ENCODE measurements at places on chromosomes 11 and 22.

- DNase-seq = no peak
Observed at GRCh38 chr22:31488988-31489617, 539 bp downstream of the EIF4ENIF1 start.

DNA sequence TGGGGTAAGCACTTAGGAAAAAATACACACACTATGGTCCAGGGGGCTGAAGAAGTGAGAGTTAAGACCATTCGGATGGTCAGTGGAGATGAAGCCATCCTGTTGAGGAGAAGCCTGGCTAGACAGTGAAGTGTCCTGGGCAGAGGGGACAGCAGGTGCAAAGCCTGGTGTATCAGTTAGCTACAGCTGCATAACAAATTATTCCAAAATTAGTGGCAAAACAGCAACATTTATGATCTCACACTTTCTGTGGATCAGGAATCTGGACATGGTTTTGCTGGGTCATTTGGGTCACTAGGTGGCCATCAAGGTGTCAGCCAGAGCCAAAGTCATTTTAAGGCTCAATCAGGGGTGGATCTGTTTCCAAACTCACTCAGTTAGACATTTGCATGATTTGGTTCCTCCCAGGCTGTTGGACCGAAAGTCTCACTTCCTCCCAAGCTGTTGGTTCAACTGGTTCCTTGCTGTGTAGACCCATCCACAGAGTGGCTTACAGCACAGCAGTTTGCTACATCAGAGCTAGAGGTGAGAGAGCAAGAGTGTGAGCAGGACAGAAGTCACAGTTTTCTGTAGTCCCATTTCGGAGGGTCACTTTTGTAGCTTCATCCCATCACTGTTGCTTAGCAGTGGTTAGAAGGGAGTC is 80.1 kb upstream of the ALX4 start:
- DNase-seq = no peak

GRCh38 chr11:110475671-110476070 is 45.9 kb downstream of the FDX1 start:
- DNase-seq = no peak

DNA sequence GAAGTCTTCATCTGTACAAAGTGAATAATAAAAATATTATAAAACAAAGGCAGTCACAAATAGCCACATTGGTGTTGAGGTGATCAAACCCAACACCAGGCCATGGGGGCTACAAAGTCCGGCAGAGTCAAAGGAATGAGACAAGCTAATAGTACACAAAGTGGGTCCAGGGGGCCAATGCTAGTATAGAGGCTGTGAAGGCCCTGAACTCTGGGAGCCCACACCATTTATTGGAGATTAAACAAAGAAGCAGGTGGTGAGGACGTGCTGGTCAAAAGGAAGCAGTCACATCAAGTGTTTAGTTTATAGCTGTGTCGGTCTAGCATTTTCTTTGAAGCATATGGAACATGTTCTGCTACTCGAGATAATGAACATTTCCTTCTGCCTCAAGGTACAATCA is 58.6 kb upstream of the CCT8L2 start:
- DNase-seq = no peak

- DNase-seq = no peak
Observed at GRCh38 chr11:12775955-12776354, 101.7 kb downstream of the TEAD1 start.

DNA sequence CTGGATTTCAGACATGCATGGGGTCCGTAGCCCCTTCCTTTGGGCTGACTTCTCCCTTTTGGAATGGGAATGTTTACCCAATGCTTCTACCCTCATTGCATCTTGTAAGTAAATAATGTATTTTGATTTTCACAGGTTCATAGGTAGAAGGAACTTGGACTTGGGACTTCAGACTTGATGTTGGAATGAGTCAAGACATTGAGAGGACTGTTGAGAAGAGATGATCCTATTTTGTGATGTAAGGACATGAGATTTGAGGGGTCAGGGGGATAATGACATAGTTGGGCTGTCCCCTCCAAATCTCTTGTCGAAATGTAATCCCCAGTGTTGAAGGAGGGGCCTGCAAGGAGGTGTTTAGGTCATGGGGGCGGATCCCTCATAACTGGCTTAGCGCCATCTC is 933 bp upstream of the KRTAP5-10 start:
- DNase-seq = no peak

- DNase-seq = no peak
Observed at GRCh38 chr11:16338393-16338792, 18.0 kb downstream of the SOX6 start.

DNA sequence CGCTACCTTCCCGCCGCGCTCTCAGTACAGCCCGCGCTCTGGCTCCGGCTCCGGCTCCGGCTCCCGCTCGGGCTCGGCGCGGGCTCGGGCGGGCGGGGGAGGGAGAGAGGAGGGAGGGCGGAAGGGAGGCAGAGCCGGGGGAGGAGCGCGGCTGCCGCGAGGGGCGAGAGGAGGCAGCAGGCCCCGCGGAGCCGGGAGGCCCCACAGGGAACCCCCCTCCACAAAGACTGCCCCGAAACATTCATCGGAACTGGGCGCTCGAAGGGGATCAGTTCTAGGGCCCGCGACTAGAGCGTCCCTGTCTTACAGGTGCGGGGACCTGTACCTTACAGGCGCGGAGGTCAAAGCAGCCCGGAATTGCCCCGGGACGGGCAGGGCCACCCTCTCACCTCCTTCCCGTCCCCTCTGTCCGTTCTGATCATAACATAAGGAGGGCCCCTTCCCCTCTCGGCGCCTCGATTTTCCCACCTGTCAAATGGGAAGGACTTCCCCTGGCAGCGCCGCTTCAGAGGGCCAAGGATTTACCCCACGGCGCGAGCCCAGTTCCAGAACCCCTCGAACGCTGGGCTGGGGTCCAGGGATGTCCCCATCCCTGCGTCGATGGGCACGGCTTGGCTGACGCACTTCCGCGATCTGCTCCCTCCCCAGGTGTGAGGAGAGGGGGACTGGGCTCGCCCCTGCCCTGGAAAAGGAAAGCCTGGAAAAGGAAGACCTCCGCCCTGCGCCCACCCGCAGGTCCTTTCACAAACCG is at the start of gene SHISA8:
Gene SHISA8, minus strand, starts transcription at position 40 of the 751 bp plus-strand sequence. CDS start 407 bp downstream, outside the sequence.
- no peak for DNase-seq

DNA sequence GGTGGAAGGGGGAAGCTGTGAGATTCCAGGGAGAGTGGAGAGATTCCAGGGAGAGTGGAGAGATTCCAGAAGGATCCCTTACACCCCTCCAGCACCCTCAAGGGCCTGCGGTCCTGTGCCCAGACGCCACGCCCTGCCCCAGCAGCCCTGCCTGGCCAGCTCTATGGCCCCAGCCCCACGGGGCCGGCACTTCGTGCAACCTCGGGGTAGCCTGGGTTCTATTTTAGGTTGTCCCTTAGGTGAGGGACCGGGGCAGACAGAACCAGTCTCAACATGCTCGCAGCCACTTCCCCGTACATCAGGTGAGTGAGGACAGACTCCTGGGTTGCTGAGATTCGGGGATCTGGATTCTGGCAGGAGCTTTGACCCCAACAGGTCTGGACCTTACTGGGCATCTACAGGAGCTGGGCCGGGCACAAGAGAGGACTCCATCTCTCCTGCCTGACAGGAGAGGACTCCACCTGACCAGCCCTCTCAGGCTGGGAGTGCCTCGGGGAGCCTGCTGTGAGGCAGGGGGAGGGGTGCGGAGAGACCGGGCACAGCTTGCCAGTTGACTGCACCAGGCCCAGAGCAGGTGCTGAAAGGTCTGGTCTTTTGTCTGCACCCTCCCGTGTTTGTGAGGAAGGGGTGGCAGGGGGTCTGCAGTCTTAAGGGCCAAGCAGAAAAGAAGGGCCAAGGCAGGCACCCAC is 8.5 kb upstream of the ADORA2A start:
- DNase-seq = no peak

DNA sequence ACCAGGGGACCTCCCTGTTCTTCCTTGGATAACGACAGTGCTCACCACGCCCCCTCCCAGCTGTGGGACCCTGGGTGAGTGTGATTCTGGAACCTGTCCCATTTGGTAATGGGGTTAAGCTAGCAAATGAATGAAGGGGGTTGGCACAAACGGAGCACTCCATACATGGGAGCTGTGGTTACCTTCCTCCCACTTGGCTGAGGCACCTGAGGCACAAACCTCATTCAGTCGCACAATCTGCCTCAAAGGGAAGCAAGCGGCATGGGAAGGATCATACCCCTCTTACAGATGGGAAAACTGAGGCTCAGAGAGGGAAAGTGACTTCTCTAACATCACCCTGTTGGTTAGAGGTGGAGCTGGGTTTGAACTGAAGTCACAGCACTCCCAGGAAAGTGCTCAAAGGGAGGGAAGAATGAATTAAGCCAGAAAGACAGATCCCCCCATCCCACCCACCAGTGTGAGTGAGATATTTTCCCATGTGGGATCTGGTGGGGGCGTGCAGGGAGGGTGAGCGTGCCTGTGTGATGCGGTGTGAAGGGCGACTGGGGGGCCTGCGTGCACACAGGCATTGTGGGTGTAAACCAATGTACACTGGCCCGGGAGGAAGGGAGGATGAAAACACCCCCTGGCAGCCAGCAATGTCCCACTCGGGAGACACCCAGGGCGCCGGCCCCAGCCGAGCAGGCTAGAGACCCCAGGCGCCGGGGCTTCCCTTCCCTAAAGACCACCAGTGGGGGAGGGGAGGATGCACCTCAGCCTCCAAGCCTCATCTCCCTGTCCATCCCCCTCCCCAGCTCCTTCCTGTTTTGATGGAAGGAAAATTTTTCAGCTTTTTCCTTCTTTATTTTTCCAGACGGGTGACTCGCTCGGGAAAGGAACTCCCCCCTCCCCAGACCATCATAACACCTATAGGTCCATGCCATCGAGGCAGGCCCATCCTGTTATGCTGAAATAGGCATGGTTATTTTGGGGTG is 8.0 kb upstream of the PDGFB start:
- DNase-seq = no peak

GRCh38 chr11:132907651-132908413 is 624.5 kb downstream of the OPCML start:
- no peak for DNase-seq

GRCh38 chr11:133955945-133956421 is 785 bp downstream of the IGSF9B start:
- no peak for DNase-seq

DNA sequence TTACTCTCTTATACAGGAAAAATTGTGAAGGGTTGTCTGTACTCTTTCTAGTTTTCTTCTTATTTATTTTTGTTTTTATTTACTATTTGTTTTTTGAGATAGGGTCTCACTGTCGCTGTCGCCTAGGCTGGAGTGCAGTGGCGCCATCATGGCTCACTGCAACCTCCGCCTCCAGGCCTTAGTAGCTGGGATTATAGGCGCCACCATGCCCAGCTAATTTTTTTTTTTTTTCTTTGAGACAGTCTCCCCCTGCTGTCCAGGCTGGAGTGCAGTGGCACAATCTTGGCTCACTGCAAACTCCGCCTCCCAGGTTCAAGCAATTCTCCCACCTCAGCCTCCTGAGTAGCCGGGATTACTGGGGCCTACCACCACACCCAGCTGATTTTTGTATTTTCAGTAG is 18.4 kb downstream of the CUL5 start:
- DNase-seq = no peak

DNA sequence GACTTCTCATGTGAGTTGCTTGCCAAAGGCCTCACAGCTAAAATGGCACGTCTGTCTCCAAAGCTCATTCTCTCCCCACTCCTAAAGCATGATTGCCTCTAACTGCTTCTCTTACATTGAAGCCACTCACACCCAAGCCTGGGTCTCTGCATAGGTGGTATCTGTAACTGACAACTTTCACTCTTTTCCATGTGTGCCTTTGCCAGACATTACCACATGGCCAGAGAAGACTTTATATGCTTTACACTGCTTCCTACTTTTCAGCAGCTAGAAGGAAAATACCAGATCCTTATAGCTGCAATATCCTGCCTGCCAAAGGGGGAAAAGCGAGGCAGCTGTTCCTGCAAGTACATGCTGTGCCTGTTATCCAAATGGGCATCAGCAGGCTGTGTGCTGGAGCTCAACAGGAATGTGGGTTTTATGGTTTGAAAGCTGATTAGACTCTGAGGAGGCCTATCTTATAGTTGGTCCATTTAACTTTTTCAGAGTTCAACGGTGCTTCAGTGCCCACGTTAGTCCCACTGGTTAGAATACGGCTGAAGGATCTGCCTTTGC is 547.1 kb downstream of the RAB38 start:
- no peak for DNase-seq

- no peak for DNase-seq
Observed at GRCh38 chr11:125165111-125165842, 726 bp downstream of the PKNOX2 start.

- DNase-seq = no peak
Observed at GRCh38 chr22:17086296-17086695, 1.5 kb downstream of the IL17RA start.

- no peak for DNase-seq
Observed at GRCh38 chr11:57772562-57772961, 11.0 kb downstream of the CTNND1 start.

DNA sequence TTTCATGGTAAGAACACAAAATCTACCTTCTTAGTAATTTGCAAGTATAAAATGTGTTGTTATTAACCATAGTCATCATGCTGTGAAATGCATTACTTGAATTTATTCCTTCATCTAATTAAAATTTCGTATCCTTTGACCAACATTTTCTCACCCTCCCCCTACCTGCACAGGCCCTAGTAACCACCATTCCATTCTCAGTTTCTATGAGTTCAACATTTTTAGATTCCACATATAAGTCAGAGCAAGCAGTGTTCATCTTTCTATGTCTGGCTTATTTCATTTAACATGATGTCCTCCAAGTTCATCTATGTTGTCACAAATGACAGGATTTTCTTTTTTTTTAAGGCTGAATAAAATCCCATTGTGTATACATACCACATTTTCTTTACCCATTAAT is 43.5 kb upstream of the CCDC179 start:
- no peak for DNase-seq

DNA sequence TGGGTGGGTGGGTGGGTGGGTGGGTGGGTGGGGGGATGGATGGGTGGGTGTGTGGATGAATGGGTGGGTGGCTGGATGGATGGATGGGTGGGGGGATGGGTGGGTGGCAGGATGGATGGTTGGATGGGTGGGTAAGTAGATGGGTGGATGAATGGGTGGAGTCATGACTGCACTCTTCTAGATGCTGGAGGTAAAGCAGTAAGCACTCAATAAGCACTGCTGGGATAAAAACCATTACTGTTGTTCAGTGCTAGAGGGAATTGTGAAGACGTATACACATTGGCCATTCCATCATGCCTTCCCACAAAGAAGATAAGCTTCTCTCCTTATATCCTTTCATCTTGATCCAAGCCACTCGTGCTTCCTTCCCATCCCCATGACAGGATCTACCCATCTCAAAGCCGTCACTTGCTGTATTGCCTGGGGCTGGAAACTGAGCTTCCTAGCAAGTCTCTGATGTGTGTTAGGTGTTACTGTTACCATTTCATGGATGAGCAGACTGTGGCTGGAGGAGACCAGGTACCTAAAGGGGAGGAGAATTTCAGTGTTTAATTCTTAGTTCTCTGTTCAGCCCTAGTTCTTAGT is 74.8 kb downstream of the MICAL2 start:
- no peak for DNase-seq

Data from epithelial cell of prostate (primary cell).